ENCODE measurements at places on chromosomes 11 and 22. TPM values are rescaled to one million over a fixed set of nuclear protein-coding genes. Genes with fewer than 3 reads are reported as not detected.

Gene MOV10L1
- 2.5 TPM for total RNA-seq

Gene PRG2
- not detected for total RNA-seq

DNA sequence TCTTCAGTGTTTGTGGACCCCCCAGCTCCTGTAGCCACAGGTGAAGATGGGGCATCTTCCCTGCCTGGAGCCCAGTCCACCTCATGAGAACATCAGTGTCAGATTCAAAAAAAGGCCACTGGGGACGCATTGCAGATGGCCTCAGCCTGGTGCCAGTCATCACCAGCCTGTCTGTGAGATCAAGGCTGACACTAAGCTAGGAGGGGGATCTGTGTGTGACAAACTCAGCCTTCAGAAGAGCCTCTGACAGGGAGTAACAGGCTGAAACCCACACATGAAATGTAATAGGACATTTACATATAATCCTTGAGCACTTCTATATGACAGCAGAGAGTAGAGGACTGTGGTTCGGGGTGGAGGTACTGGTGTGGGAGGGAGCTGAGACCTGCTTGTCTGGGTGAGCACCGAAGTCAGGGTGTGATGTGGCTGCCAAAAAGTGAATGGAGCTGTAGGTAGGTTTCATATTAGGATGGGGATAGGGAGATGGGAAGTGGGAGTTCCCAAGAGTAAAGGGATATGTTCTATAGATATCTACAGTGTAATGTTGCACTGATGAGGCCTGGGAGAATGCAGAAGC lies 20.5 kb upstream of the CCDC134 start:
- DNase-seq, result no peak

DNA sequence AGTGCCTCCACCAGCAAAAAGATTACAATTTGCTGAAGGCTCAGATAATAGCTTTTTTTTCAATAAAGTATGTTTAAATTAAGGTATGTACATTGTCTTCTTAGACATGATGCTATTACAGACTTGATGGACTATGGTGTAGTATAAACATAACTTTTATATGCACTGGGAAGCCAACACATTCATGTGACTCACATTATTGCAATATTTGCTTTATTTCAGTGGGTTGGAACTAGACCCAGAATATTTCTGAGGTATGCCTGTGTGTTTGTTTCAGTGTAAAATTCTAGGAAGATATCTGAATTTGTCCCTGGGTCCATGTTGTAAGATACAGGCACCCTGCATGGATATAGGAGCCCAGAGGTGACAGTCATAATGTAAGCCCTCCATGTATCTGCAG lies 120.0 kb upstream of the BDNF start:
- no peak for DNase-seq

- no peak for DNase-seq
These were observed 28.8 kb downstream of the PKNOX2 start for GRCh38 chr11:125193416-125193726.

- DNase-seq, result no peak
These were observed 20.8 kb upstream of the CHKA start for GRCh38 chr11:68142028-68142412.

GRCh38 chr11:65887723-65888162 lies 528 bp downstream of the FIBP start:
- DNase-seq, result no peak

DNA sequence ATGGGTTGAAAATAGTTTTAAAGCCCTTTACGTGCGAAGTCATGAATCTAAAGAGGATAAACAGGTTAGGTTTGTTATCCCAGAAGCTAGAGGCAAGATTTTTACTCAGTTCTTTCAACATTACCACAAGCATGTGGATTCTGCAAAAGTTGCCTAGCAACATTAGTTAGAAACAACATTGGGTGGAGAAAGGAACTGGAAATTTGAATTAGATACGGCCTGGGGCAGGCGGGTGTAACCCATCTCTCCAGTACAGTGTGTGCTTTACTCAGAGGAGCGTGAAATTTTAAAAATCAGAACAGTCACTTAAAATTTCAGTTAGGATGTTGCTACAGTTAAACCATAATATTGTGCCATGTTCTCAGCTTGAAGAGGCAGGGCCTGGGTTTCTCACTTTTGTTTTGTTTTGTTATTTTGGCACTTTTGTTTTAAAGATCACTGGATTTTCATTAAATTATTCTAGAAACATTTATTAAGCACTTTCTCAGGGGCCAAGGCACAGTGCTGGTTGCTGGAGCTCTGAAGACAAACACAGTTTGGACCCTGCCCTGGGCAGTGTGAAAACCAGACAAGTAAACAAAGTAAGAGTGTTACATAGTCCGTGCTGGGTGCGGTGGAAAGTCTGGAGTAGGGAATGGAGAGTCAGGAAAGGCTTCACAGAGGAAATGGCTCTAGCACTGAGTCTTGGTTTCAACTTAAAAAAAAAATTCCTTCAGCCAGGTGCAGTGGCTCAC lies 4.4 kb upstream of the WEE1 start:
- peak; percentile 67 for DNase-seq

GRCh38 chr11:72591785-72592502 lies 82.3 kb downstream of the PDE2A start:
- no peak for DNase-seq

- no peak for DNase-seq
These were observed 1995.6 kb upstream of the RAG2 start for GRCh38 chr11:38593649-38594048.

DNA sequence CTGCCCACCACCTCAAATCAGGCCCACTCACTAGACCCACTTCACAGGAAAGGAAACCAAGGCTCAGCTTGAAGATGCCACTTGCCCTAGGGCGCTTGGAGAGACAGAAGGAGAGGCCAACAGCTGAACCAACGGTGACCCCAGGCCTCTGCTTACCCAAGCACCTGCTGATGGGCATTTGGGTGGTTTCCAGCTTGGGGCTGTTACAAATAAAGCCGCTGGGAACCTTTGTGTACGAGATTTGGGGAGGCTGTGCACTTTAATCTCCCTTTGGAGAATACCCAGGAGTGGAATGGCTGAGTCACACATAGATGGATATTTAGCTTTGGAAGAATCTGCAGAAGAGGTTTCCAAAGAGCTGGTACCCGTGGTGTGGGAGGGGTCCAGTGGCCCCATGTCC lies 50.9 kb upstream of the LINC01488 start:
- no peak for DNase-seq
